Central memory CD8-positive, alpha-beta T cell (primary cell): ENCODE measurements at places on chromosomes 5 and 9.

- no peak for DNase-seq
- H3K27me3 ChIP-seq: peaks cover 36% of the 10 kb centered on the region
- H3K4me1 ChIP-seq: no peaks in the 10 kb centered on the region
- no peaks in the 10 kb centered on the region for H3K36me3 ChIP-seq
- peak overlapping the region; percentile 58 for H3K27ac ChIP-seq
- H3K4me3 ChIP-seq: no peak overlapping the region
Observed at GRCh38 chr5:178672630-178673029, 45.8 kb upstream of the CLK4 start.

DNA sequence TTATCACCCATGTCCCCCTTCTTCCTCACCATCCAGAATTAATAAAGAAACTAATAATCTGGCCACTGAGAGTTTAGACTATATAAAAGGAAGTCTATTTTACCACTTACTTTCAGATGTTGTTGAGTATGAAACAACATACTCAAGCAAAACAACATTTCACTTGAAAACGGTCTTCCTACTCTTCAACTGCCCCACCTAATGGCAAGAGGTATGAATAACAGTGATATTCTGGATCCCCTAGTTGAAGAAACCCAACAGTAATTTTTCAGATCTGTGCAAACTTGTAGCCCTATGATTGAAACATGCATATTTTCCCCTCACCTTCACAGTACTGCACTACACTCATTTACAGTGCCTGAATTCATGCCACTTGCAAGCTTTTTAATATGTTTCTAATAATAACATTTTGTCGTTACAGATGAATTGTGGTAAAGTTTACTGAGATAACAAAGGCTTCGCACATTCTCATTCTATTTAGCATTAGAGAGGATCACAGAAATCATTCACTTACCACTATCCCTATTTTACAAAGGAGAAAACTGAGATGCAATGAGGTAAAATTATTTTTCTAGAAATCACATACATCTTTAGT lies 267.9 kb upstream of the PDE4D start:
- no peaks in the 10 kb centered on the region for H3K4me1 ChIP-seq
- no peak for DNase-seq
- no peaks in the 10 kb centered on the region for H3K27me3 ChIP-seq
- H3K36me3 ChIP-seq: no peaks in the 10 kb centered on the region
- no peak overlapping the region for H3K27ac ChIP-seq

- H3K36me3 ChIP-seq: no peaks in the 10 kb centered on the region
- no peak for DNase-seq
- H3K27ac ChIP-seq: no peak overlapping the region
- no peak overlapping the region for H3K4me3 ChIP-seq
- H3K4me1 ChIP-seq: no peaks in the 10 kb centered on the region
Observed at GRCh38 chr5:20556115-20556763, 568.2 kb upstream of the CDH18 start.

- H3K4me3 ChIP-seq: no peak overlapping the region
- H3K4me1 ChIP-seq: no peaks in the 10 kb centered on the region
- H3K36me3 ChIP-seq: peaks cover 1% of the 10 kb centered on the region
- H3K27me3 ChIP-seq: peaks cover 7% of the 10 kb centered on the region
- H3K27ac ChIP-seq: no peak overlapping the region
Observed at GRCh38 chr9:133763272-133764183, 25.4 kb upstream of the SARDH start.

DNA sequence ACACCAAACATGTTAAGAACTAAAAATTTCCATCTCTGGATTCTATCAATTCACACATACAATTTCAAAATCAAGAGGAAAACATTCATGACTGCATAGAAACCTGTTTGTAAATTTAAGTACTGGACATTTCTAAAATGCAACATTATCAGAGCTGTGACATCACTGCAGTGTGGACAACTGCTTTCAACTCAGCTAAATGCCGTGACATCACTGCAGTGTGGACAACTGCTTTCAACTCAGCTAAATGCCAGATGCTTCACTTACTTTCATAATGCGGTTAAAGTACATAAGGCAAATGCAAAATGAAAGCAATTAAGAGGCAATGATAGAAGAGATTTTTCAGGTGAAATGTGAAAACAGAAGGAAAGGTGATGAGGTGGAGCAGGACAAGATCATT lies 161.5 kb downstream of the ARL15 start:
- H3K27ac ChIP-seq: no peak overlapping the region
- H3K4me1 ChIP-seq: peaks cover 11% of the 10 kb centered on the region
- no peak for DNase-seq
- H3K27me3 ChIP-seq: no peaks in the 10 kb centered on the region

- peaks cover 19% of the 10 kb centered on the region for H3K4me1 ChIP-seq
- H3K4me3 ChIP-seq: no peak overlapping the region
- no peak overlapping the region for H3K27ac ChIP-seq
- DNase-seq: peak; percentile 35
Observed at GRCh38 chr9:35945341-35946018, 12.5 kb downstream of the OR2S2 start.

DNA sequence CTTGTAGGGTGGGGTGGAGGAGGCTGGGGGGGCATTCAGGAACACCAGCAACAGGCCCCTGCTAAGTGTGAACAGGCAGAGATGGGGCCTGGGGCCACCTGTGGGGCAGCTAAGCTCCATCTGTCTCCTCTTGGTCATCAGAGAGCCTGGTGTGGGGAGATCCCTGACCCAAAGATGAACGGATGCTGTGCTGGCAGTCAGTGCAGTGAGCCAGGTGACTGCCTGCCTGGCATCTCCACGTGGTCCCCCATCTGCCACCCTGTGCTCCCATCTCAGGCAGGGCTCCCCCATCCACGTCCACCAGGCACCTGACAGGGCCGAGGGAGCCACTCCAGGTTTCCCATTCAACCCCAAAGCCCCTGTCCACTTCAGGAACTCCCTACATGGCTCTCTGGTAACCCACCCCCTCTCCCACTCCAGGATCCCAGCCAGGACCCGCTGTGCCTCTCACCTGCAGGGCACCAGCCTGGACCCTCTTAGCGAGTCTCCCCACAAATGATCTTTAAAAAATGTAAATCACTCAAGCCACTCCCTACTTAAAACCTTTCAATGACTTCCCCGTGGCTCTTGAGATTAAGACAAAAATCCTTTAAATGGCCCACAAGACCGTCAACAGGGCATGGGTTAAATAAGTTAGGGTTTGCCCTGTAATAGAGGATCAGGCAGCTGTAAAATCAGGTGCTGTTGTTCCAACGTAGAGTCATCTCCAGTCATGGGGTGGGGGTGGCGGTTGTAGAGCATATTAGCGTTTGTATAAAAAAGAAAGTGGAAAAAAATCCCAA lies 60.8 kb downstream of the LMX1B start:
- no peaks in the 10 kb centered on the region for H3K36me3 ChIP-seq
- H3K27me3 ChIP-seq: peaks cover 70% of the 10 kb centered on the region
- no peak for DNase-seq
- peaks cover 11% of the 10 kb centered on the region for H3K4me1 ChIP-seq
- H3K4me3 ChIP-seq: no peak overlapping the region

DNA sequence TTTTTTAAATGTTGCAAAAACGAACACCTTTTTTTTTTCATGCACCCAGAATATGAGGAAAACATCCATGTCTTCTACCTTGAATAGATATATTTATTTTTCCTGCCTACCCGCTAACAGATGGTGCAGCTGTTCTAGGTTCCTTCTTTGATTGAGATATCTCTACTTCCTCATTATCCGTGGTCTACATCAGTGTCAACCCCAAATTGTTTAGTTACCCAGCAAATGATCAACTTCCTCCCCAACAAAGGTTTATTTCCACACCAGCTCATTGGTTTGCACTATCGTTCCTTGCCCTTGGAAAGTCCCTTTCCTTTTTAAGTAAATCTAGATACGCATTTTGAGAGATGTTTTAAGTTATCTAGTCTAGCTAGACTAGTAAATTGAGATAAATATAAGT lies 166.4 kb downstream of the PRR16 start:
- no peak overlapping the region for H3K27ac ChIP-seq
- H3K27me3 ChIP-seq: no peaks in the 10 kb centered on the region
- no peak for DNase-seq
- no peaks in the 10 kb centered on the region for H3K36me3 ChIP-seq

GRCh38 chr5:164296603-164297080 lies 791.2 kb downstream of the MAT2B start:
- H3K36me3 ChIP-seq: peaks cover 1% of the 10 kb centered on the region
- no peaks in the 10 kb centered on the region for H3K4me1 ChIP-seq

DNA sequence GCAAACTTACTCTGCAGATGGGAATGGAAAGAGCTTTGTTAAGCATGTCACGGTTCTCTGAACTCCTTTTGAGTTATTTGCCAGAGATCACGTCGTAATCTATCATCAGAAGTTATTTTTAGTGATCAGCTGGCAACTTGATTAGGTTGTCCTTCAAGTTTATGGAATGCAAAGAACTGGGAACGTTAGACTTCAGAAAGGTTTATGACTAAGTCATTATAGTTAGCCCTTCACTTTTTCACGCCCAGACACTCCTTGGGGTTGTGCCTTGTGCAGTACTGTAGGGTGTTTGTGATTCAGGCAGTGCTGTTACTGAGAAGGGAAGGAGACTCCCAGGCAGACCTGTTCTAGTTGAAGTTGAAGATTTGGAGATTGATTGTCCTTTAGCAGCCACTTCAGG lies 26.8 kb upstream of the PHF2 start:
- DNase-seq: no peak
- peaks cover 42% of the 10 kb centered on the region for H3K36me3 ChIP-seq
- no peaks in the 10 kb centered on the region for H3K27me3 ChIP-seq
- no peak overlapping the region for H3K4me3 ChIP-seq
- H3K4me1 ChIP-seq: no peaks in the 10 kb centered on the region

DNA sequence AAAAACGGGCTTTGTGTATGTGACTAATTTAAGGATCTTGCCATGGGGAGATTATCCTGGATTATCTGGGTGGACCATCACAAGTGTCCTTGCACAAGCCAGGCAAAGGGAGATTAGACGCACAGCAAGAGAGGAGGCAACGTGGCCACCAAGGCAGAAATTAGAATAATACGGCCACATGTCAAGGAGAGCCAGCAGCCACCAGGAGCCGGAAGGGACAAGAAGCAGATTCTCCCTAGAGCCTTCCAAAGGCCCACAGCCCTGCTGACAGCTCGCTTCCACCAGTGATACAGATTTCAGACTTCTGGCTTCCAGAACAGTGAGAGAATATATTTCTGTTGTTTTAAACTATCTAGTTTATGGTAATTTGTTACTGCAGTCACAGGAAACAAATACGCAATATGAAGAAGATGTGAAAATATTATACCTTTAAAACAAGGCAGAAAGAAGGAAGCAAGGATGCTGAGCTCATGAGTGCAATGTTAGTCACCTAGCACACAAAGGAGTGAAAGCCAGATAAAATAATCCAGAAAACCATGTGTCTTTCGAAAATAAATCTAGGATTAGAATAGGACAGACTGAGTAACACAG lies 28.7 kb upstream of the F2RL1 start:
- peaks cover 13% of the 10 kb centered on the region for H3K4me1 ChIP-seq
- H3K27me3 ChIP-seq: no peaks in the 10 kb centered on the region

GRCh38 chr9:15927161-15927560 lies 374.3 kb downstream of the CCDC171 start:
- no peaks in the 10 kb centered on the region for H3K36me3 ChIP-seq
- no peak overlapping the region for H3K27ac ChIP-seq

DNA sequence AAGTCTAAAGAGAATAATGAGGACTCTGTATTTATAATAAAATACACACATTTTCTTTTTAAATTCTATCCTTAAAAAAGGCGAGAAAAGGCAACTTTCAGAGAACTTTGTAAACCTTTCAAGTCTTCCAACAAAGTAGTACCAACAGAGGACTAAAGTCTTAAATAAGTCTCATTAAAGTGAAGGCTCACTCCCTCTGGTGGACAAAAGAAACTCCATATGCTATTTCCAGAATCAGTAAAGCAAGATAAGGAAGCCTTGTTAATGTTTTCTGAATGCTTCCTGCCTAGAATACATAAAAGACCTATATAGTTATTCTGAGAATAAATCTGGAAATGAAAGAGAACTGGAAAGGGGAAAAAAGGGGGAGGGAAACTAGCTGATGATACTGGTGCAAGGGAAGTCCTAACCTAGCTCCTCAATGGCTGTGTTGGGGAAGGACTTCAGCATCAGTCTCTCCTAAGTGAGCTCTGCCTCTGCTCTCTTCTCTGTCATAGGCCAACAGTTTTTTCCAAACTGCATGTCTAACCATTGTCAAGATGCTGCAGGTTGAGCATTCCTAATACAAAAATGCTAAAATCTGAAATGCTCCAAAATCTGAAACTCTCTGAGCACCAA lies 7.2 kb downstream of the HMGCS1 start:
- H3K27ac ChIP-seq: no peak overlapping the region
- no peaks in the 10 kb centered on the region for H3K27me3 ChIP-seq
- no peak overlapping the region for H3K4me3 ChIP-seq
- H3K4me1 ChIP-seq: peaks cover 45% of the 10 kb centered on the region

- H3K4me1 ChIP-seq: no peaks in the 10 kb centered on the region
- DNase-seq: no peak
- peaks cover 42% of the 10 kb centered on the region for H3K27me3 ChIP-seq
- H3K27ac ChIP-seq: no peak overlapping the region
Observed at GRCh38 chr5:154166901-154167791, 23.4 kb upstream of the GALNT10 start.

- no peak overlapping the region for H3K4me3 ChIP-seq
- no peak overlapping the region for H3K27ac ChIP-seq
- no peaks in the 10 kb centered on the region for H3K36me3 ChIP-seq
- no peak for DNase-seq
- H3K4me1 ChIP-seq: no peaks in the 10 kb centered on the region
Observed at GRCh38 chr9:69667306-69667705, 4.9 kb downstream of the APBA1 start.

DNA sequence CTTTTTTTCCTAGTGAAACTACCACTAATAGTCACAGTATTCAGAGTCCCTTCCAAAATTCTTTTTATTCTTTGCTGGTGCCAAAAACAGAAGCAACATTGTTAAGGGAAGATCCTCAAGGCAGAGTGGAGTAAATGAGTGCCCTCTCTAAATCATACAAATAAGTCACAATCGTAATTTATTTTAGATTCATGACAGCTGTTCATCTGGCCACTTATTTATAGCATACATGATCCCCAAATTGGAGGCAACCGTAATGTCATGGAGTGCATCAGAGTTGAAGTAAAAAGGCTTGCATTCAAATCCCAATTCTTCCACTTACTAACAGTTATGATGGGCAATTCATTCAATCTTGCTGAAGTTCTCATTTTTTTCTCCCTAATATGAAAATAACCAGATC lies 33.4 kb downstream of the POLK start:
- no peak for DNase-seq
- H3K4me3 ChIP-seq: no peak overlapping the region
- H3K27ac ChIP-seq: no peak overlapping the region
- H3K27me3 ChIP-seq: no peaks in the 10 kb centered on the region
- peaks cover 5% of the 10 kb centered on the region for H3K36me3 ChIP-seq

GRCh38 chr5:83343299-83343698 lies 128.2 kb upstream of the VCAN start:
- no peaks in the 10 kb centered on the region for H3K36me3 ChIP-seq
- no peak for DNase-seq
- H3K27me3 ChIP-seq: no peaks in the 10 kb centered on the region
- no peak overlapping the region for H3K27ac ChIP-seq
